ENCODE measurements at places on chromosomes 2 and 18.

DNA sequence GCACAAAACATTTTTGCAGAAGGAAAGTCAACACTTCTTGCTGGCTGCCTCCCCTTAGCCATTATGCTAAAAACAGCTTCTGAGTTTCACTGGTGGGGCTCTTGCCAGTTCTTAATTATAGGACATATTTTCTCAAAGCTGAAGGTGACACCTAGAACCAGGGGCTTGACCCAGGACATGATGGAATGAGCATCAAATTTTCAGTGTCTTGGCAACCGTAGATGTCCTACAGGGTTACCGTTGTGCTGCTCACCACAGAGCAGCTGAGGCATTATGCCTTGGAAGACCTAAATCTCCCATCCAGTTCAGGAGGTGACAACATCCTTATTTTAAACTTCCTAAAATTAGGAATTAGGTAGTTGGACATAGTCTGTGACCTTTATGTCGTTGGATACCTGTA lies 46.7 kb downstream of the TMEM185B start:
- DNase-seq = no peak

DNA sequence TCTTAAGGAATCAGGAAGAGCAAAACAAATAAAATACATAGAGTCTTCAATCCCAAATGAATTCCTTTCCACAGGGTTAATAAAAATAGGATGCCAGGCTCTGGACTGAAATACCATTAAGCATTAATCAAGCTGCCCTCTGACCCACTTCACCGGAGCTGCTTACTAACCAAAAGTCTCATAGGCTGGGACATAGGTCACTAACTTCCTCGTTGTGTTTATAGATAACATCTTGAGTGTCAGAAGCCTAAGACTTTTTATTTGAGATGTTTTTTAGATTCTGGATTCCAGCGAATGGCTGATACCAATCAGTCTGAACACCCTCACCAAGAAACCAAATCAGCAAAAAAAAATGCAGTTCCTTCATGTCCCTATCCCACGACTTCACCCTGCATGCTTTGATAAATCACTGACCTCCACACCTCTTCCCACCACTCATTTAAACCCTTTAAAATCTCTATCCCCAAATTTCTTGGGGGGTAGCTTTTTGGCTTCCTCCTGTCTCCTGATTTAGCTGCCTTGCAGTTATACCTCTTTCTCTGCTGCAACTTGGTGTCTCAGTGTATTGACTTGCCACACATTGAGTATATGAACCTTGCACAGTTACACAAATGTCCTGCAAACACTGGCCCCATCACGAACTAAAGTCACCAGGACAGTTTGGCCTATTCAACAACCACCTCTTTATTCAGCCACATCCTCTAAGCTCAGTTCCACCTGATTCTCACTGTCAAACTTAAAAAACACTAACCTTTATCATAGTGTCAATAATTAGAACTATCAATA lies 399.3 kb downstream of the METTL4 start:
- no peak for DNase-seq

GRCh38 chr2:198162276-198162675 lies 357.9 kb downstream of the PLCL1 start:
- no peak for DNase-seq

DNA sequence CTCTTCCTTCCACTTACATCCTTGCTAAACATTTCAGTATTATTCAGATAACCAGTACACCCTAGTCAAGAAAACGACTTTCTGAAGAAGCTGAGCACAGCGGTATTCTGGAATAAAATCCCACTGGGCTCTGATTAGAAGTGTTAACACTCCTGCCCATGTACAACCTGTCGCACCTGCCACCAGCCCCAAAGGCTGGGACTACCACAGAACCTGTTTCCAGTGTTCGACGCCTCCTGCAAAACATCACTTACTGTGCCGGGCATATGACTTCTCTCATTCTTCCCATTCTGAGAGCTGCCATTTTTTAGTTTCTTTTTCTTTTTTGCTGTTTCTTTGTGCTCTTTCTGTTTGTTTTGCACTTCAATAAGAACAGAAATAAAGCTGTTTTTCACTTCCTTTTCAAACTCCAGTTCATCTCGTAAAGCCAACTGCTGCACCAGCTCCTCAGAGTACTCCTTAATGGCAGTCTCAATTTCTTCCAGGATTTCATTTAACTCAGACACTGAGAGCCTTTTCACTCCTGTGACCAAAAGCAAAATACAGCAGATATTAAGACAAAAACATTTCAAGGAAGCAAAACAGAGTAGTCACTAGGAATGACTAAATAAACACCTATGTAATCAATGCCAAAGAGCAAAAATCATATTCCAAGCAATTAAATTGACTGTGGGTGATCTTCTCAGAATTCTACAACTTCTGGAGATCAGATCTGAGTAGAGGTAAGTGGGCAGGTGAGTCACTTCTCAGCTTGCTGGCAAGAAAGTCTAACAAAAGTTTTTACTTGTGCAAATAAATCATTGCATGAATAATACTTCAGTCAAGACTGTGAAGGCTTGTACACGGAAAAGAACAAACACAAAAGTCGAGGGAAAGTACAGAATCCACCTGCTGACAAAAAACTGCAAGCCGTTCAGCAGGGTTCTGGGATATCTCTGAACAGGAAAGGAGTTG lies 19.3 kb downstream of the FEZ2 start:
- no peak for DNase-seq

- DNase-seq = no peak
Measured at GRCh38 chr2:101972621-101973434, 18.9 kb upstream of the IL1R2 start.

GRCh38 chr2:170237572-170238120 lies 59.7 kb downstream of the MYO3B start:
- no peak for DNase-seq

GRCh38 chr2:219497495-219498279 lies 1.0 kb upstream of the GMPPA start:
- peak; percentile 80 for DNase-seq

GRCh38 chr2:60947056-60947455 lies 65.7 kb downstream of the REL start:
- DNase-seq = no peak

DNA sequence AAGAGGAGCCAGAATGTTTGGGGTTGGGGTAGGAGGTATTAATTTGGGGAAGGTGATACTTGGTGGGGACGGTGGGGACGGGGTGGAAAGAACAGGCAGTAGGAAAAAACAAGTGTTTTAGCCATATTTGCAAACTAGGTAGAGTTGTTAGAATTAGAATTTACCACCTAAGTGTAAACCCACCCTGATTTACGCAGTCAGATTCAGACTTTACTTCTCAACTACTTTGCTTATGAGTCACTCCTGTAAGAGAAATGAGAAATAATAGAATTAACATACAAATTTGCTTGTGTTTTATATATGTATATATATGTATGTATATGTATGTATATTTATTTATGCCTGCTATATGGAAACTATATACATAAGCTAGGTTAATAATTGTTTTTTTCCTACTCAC lies 1168.2 kb upstream of the ZEB2 start:
- peak; percentile 40 for DNase-seq

DNA sequence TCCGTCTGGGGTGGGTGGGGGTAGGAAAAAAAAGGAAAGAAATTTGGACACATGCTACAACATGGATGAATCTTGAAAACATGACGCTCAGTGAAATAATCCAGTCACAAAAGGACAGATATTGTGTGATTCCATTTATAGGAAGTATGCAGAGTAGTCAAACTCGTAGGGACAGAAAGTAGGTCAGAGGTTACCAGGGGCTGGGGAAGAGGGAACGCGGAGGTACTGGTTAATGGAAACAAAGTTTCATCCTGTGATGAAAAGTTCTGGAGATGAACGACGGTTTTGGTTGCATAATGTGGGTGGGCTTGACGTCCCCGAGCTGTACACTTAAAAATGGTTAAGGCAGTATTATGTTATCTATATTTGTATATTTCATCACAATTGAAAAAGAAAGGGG lies 4.5 kb upstream of the SFTPB start:
- DNase-seq = no peak

DNA sequence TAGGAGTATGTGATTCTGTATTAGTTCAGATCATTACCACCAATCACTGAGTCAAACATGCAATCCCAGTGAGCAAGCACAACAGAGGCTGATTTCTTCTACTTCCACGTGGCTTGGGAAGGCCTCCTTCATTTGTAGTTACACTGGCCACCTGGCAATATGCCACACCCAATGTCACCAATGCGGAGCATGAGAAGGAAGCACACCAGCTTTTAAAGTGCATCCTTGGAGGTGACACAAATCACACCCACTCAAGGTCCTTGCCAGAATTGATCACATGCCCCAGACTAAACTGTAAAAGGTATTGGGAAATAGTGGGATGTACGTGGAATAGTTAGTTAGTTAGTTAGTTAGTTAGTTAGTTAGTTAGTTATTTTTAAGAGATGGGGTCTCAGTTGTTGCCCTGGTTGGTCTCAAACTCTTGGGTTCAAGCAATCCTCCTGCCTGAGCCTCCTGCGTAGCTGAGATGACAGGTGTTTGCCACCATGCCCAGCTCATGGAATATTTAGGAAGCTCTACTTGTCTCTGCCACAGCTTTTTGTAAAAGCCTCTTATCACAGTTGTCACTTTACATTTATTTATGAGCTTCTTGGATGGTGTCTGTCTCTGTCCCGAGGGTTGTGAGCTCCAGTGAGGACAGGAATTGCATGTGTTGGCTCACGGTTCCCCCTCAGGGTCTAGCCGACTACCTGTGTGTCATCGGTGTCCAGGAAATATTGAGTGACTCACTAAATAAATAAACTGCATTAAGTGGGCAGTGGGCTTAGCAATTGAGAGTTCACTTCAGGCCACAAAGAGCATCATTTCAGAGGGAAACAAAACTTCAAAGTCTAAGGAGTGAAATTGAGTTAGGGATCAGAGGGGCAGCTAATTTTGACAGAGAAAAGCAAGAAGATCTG lies 28.1 kb upstream of the CAB39 start:
- no peak for DNase-seq

DNA sequence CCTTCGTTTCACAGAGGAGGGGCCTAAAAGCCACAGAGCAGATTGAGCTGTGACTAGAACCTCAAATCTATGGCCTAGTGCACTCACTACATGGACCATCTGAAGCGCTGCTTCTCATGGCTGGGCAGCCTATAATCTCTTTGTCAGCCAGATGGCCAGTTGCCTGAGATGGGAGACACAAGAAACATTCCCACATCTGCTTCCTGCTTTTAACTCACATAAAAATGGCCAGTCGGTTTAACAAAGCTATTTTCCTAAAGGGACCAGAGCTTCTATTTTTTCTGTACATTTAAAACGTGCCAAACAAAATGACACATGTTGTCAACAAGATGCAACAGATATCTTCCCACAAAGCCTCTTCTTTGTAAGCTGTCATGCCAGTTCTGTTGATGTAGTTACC lies 173.8 kb downstream of the GFPT1 start:
- no peak for DNase-seq

DNA sequence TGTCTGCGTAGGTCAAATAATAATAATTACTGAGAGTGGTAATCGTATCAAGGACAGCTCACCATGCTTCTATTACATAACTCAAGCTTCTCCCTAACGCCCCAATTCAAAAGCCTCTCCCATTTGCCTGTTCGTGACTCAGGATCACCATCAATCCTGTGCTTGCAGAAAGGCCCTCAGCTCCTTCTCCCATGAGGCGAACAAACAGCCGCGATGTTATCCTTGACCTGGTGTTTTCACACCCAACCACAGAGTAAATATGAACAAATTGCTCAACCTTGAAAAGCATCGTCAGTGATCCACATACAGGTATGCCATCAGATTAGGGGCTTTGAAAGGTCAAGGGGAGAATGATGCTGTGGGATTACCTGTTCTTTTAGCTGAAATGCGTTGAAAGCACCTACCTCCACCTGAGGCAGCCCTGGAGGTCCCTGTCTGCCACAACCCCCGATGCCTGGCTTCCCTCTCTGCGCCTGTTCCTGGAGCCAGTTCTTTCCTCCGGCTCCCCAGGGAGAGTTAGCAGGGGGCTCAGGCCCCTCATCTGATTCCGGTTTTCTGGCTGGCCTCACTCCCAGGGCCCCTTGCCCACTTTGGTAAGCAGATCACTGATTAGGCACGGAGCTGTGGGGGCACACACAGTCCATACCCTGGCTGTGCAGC lies 39.1 kb upstream of the ODC1 start:
- DNase-seq = no peak

DNA sequence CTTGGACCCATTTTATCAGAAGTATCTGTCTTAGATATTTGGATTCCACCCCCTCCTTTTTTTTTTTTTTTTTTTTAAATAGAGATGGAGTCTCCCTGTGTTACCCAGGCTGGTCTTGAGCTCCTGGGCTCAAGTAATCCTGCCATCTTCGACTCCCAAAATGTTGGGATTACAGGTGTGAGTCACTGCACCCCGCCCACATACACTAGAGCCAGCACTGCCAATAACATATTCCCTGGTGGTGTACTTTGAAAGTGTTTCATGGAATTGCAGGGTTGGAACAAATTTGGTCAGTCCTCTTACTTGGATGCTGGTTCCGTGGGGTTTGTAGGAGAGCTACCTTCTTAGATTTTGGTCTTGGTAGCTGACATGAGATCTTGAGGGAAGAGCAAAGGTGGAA lies 15.0 kb downstream of the PDCL3 start:
- no peak for DNase-seq

DNA sequence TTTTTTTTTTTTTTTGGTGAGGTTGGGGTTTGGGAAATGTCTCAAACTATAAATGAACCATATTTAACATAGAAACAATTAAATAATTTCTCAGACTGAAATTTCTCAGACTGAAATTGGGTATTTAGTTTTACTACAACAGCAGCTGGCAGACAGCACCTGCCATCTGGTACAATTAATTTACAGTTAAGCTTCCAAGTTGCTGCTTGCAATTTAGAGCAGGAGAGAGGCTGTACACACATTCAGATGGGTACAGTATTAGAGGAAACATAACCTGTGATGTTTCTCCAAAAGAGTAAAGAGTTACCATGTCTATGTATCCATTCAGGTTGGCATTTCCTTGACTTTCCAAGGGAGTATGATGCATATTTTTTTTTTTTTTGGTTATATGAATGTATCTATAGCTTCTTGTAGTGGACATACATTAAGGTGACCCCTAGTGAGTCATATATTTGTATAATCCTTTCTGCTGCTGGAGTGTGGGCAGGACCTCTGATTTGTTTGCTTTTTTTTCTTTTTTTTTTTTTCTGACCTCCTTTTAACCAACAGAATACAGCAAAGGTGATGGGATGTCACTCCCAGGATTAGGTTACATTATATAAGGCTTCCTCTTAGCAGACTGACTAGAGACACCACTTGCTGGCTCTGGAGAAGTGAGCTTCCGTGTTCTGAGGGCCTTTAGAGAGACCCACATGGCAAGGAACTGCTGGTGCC lies 201.7 kb downstream of the PTH2R start:
- no peak for DNase-seq

DNA sequence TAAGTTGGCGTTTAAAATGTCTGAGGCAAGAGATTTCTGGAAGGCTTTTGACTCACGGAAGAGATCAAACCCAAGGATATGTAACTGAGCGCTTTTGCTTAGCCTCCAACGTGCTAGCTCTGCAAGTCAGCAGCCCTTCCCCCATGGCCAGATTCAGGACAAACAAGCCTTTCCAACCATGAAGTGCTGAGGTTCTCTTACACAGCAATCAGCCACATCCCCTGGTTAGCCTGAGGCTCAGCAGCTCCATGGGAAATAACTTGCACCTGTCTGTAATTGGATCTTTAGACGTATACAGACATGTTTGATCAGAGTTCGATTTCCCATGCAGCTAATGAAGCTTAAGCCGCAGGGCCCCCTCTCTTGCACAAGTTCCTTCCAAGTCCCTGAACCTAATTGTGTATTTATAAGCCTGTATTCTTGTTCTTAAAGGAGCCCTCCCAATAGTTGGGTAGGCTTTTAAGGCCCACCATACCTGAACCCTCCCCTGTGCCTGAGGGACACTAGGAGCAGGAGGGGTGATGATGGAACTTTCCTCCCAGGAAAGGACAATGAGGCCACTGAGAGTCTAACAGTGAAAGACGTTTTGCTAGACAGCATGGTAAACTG lies 2.1 kb upstream of the TMEM131 start:
- no peak for DNase-seq
